ENCODE measurements at places on chromosomes 12 and 14.
A peak's percentile ranks its signal among the peaks of the same experiment; 100 is the strongest.

DNA sequence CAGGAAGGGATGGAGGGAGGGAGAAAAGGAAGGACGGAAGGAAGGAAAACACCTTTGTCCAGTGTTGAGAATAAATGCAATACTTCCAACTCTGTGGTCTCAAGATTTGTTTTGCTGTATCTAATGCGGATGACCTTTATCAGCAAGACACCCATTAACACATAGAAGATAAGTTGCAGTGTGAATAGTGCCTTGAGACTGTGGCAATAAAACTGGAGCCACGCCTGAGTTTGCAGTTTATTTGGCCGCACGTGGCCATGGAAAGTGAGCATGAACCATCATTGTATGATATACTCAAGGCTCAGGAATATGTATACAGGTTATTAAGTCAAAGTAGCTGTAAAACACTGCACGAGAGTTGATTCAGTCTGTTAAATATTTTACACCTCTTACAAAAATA, 113.6 kb upstream of the EEA1 start:
- DNase-seq, result no peak

DNA sequence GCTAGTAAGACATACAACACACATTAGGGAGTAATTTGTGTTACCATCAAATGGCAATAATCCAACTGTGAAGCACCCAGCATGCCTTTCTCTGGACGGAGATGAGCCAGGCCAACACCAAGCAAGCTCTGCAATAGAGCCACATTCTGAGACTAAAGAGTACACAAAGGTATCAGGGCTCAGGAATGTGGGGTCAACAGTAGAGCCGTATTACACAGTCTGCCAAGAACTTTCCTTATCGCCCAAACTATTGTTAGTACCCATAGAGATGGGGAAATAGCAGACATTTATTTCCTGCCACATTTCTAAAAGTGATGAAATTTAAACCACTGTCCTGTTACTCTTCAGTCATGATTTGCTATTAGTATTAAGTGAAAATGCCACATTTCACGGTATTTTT, 113.7 kb downstream of the BMP4 start:
- peak; percentile 41 for DNase-seq

DNA sequence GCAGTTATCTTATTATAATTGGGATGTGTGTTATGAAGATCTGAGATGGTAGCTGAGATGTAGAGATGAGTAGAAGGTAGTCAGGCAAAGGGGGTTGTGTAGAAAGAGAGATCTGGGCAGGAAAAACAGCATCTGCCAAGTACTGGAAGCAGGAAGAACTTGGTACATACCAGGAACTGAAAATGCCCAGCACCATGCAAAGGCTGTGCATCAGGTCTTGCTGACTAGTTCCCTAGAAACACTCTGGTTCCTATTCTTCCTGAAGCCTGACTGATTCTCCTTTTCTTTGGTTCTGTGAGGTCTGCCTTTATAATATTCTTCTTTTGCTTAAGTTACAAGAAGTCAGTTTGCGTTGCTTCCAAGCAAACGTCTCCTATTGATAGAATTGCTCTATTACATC, 6.7 kb upstream of the NFATC4 start:
- DNase-seq, result no peak

DNA sequence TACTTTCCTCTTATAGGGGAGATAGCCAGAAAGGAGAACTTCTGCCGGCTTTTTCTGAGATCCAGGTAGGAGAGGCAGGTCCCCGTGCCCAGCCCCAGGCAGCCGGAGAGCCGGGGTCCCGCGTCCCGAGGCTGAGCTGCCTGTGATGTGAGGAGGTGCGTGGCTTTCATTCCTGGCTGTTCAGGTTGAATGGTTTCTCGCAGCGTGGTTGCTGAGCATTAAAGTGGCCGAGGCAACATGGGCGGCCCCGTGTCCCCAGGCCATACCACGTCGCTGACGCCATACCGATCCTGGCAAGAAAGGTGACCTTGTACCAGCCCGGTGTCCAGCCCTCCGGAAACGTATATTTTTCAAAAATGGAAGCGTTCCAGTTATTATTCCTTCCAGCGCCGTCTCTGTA, 116.7 kb upstream of the MYL2 start:
- DNase-seq, result no peak

DNA sequence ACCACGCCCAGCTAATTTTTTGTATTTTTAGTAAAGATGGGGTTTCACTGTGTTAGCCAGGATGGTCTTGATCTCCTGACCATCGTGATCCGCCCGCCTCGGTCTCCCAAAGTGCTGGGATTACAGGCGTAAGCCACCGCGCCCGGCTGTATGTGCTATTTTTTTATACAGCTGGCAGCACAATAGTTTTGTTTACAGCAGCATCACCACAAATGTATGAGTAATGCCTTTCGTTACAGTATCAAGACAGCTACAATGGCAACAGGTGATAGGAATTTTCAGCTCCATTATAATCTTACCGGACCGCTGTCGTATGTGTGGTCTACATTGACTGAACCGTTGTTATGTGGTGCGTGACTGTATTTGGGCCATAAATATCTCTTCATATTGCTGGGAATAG, 11.6 kb upstream of the MDM2 start:
- no peak for DNase-seq

- no peak for DNase-seq
Measured at GRCh38 chr14:92551044-92551841, 37.7 kb downstream of the RIN3 start.

GRCh38 chr14:52545584-52546317, 6.6 kb downstream of the TXNDC16 start:
- DNase-seq, result no peak

GRCh38 chr12:132761032-132761920, at the start of gene ANKLE2:
TSS of gene ANKLE2 (minus strand) at chr12:132761832. CDS start at chr12:132761798, 34 bp downstream.
- peak; percentile 45 for DNase-seq

GRCh38 chr14:78197051-78197450, 26.9 kb downstream of the NRXN3 start:
- no peak for DNase-seq

DNA sequence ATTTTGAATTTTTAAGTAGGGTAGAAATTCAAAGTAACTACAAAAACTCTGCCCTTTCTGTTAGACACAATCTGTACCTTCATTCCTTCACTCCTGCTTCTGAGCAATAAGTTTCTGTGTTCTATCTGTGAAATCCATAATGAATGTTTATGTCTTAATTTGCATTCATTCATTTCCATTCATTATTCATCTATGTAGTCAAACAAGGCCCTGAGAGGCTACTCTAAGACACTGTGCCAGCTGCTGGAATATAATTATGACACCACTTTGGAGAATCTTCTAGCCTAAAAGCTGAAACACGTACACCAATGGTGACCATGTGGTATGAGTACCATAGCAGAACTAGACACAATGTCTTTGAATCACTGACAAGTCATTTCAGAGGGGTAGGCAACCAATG, 199.9 kb upstream of the FAR2 start:
- DNase-seq, result no peak

All from RWPE1 (cell line).